AG10803 (cell line): ENCODE measurements at places on chromosomes 4 and X.

DNA sequence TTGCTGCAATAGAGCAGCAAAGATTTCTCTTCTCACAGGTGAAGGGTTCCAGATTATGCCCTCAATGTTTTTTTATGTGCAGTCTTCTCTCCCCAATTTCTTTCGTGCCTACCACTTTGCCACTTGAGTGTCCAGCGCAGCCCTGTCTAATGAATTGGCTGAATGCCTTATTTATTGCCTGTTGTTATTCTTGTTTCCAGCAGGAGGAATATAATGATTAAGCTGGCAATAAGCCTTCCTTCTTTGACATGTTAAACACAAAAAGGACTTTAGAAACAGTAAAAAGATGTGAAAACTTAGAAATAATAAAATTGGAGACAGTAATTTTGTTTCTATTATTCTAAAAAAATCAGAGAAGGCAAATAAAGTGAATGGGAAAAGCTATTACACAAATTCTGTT is 34.6 kb upstream of the FRAS1 start:
- DNase-seq, result no peak

DNA sequence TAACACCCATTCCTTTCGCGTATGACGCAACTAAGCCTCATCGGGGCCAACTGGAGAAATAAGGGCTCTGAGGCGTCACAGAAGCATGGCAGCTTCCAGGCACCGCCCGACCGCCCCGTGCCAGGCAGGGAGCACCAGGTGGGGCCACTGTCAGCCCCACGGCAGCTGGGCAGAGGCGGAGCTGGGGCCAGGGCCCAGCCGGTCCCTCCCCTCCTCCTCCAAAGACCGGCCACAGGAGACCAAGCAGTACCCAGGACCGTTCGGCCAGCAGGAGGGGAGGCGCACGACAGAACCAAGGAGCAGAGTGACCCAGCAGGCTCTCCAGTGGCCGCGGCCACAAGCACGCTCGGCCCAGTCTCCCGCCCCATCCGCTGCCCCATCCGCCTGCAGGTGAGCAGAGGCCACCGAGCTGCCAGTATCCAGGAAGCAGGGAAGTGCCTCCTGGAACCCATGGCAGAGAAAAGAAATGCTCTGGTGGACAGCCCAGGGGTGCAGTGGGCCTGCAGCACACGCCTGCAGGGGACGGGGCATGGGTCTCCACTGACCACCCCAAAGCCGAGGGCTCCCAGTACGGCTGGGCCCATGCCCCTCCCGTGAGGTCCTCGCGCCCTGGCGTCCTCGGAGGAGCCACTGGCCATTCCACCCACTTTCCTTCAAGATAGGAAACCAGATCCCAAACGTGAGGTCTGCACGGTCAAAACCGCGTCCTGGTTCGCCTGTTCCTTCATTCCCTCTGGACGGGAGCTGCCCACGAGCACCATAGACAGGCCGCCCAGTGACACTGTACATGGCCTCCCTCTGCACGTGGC is 9.6 kb downstream of the CTBP1 start:
- no peak for DNase-seq

DNA sequence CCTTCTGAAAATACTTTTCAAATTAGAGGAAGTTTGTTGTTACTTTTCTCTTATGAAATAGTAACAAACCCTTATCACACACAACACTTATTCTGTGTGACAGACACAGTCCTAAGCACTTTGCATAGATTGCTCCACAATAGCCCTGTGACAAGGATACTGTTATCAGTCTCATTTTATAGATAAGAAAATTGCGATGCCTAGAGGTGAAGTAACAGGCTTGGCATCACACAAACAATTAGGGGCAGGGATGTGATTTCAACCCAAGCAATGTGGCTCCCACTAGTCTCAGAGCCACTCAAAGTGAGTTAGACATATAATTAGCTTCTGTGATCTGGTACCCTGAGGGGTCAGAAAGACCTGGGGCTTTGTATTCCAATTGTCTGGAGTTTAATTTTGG is 339.9 kb downstream of the FBXO8 start:
- no peak for DNase-seq

DNA sequence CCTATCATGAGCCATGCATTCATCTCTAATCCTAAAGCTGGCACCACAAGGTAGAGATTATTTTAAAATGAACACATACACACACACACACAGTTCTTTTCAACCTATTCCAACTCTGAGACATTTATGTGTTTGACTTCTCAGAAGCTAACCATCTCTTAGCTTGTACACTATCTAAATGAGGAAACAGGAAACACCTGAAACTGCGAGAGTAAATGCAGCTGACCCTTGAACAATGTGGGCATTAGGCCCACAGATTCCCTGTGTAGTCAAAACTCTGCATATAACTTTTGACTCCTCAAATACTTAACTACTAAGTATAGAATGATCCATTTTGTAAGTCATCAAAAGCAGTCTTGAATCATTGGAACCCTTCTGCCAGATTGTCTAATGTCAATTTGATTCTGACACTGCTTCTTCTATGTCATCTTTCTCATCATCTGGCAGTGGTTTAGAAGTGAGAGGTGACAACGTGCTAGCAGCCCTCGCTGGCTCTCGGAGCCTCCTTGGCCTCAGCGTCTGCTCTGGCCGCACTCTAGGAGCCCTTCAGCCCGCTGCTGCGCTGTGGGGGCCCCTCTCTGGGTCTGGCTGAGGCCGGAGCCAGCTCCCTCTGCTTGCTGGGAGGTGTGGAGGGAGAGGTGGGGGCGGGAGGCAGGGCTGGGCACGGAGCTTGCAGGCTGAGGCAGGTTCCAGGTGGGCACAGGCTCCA is 21.4 kb upstream of the IL15 start:
- no peak for DNase-seq

- DNase-seq, result no peak
Observed at GRCh38 chr4:76199664-76200211, 13.9 kb downstream of the SCARB2 start.

DNA sequence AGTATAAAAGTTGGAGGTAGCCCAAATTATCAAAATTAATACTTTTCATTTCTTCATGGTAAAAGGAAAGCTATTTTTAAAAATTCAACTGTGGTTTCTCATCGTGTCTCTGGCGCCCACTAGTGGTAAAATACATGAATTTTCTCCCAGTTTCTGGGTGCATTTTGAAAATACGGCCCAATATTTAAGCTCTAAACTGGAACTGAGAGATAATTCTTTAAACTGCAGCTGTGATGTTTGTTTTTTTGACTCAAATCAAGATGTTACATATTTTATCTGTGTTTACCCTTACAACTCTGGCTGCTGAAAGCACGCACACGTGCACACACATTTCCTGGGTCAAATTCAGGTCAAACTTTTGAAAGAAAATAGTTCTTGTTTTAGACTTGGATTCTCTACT is 123.9 kb upstream of the ACSL4 start:
- no peak for DNase-seq

DNA sequence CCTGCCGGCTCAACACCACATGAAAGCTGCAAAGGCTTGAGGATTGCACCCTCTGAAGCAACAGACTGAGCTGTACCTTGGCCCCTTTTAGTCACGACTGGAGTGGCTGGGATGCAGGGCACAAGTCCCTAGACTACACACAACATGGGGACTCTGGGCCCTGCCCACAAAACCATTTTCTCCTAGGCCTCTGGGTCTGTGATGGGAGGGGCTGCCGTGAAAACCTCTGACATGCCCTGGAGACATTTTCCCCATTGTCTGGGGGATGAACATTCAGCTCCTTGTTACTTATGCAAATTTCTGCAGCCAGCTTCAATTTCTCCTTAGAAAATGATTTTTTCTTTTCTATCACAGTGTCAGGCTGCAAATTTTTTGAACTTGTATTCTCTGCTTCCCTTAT is 123.5 kb upstream of the SMARCAD1 start:
- DNase-seq, result no peak

GRCh38 chr4:40737879-40738278 is 11.9 kb upstream of the NSUN7 start:
- no peak for DNase-seq

DNA sequence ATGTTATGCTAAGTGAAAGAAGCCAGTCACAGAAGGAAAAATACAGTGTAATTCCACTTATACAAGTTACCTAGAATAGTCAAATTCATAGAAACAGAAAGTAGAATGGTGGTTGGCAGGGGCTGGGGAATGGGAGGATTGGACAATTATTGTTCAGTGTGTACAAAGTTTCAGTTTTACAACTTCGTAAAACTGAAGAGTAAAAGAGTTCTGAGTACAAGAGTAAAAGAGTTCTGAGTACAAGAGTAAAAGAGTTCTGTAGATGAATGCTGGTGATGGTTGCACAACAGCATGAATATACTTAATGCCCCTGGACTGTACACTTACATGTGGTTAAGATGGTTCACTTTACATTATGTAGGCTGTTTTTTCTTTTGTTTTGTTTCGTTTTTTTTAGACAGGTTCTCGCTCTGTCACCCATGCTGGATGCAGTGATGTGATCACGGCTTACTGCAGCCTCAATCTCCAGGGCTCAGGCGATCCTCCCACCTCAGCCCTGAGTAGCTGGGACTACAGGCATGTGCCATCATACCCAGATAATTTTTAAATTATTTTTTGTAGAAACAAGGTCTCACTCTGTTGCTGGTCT is 230.9 kb downstream of the SOWAHB start:
- no peak for DNase-seq

- DNase-seq, result no peak
Observed at GRCh38 chr4:36168127-36168878, 76.0 kb downstream of the ARAP2 start.

GRCh38 chrX:109880629-109881028 is 122.3 kb upstream of the TMEM164 start:
- DNase-seq, result no peak

DNA sequence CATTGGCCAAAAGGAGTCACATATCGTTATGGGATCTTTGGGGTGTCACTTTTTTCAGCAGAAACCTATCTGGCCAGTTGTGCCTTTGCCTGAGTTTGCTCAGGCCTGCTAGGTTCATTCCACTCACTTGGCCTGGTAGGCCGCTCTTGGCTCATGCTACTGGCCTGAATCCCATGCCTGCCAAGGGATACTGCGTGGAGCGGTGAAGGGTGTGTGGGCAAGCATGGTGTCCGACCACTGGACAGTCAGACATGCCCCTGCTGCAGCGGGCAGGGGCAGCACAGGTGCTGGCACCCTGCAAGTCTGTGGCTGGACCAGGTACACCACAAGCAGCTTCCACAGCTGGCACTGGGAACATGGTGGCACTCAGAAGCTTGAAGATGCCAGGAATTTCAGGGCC is 11.3 kb upstream of the PPM1K start:
- no peak for DNase-seq
